Stimulated activated CD8-positive, alpha-beta memory T cell treated with anti-CD3 and anti-CD28 coated beads, Interleukin-15, amount 100 ng/mL, for 24 hours (primary cell): ENCODE measurements at places on chromosomes 11 and 22.

DNA sequence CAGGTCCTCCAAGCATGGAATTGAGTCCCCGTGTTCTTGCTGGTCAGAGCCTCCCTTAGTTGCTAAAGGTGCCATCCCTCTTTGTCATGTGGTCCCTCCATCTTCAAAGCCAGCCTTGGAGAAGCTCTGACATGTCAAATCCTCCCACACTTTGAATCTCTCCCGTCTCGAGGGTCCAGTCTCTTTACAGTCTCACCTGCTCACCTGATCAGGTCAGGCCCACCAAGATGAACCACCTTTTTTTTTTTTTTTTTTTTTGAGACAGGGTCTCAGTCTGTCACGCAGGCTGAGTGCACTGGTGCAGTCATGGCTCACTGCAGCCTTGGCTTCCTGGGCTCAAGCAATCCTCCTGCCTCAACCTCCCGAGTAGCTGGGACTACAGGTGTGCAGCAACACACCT is 100.3 kb upstream of the PRR5 start:
- DNase-seq, result no peak

- DNase-seq, result no peak
Observed at GRCh38 chr11:60077216-60077817, 11.1 kb upstream of the MS4A2 start.

DNA sequence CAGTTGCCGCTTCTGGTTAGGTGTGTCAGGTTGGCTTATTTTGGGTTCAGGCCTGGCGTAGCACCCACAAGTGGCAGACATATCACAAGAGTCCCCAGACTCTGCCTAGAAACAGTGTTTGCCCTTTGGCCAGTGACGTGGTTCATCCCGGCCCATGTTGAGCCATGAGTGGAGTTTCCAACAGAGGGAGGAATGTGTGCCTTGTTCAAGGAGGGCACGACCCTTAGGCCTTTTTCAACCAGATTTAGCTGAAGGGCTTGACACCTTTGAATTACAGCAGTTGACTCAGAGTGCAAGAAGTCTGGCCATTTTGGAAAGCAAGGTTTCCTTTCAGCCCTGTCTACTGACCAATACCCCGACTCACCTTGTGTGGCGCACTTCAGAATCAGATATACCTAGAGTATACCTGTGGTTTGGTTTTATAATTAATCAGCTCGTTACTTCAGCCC is 15.1 kb upstream of the AIFM3 start:
- no peak for DNase-seq

- DNase-seq, result no peak
Observed at GRCh38 chr22:37894939-37895670, 11.0 kb upstream of the MICALL1 start.

GRCh38 chr11:133942577-133942976 is 14.2 kb downstream of the IGSF9B start:
- DNase-seq, result no peak

DNA sequence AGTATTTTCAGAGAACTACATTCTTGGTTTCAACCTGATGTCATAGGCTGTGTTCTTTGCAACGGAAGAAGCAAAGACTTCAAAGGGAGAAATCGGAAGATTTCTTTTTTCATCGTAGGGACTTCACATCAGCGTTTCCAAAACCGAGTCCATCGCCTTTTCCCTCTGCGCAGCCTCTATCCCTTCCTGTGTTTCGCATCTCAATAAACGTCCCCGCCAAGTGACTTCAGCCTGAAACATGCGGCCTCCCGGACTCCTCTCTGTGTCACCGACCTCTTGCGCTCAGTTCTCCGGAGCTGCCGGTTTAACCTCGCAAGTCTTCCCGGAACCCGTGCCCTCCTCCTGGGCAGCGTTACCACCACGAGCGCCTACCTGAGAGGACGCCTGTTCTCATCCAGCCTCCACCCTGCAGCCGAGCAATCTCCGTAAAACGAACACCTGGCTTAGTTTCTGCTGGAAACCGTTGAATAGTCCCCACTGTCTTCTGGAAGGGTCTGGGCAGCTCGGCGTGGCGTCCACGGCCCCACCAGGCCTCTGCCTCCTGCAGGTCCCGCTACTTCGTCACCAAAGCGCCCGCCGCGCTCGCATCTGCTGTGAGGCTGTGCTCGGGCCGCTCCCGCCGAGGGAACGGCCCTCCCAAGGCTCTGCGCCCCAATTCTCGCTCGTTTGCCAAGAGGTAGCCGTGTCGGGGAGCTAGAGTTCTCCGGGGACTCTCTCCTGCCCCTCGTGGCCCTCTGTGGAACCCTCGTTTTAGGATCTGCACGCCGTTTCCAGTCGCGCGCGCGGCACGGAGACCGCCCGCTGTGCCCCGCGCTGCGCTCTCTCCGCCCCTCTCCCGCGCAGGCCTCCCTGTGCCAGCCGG is at the start of gene GLB1L3:
Gene GLB1L3 (plus strand): TSS at position 846 of the 862 bp plus-strand sequence. CDS start 362 bp downstream, outside the sequence.
- DNase-seq, result peak; percentile 41

GRCh38 chr11:64545619-64546018 is 45.4 kb upstream of the SLC22A12 start:
- no peak for DNase-seq

DNA sequence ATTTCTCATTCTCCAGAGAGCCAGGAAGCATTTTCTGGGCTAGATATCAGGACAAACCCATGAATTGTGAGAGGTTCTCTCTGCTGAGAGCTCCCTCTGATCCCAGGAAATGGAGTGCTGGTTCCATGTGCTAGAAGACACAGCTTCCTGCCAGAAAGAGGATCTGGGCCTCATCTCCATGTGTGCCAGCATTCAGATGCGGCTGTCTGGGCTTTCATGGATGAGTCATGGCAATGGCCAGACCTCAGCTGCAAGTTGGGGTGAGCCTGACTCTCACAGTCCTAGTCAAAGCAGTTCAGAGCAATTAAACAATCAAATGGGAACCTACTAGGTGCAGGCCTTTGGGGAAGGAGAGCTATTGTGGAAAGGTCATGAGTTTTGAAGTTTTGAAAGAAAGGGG is 82.3 kb upstream of the EED start:
- no peak for DNase-seq

GRCh38 chr22:36277482-36278291 is 24.8 kb downstream of the APOL1 start:
- DNase-seq, result peak; percentile 35

DNA sequence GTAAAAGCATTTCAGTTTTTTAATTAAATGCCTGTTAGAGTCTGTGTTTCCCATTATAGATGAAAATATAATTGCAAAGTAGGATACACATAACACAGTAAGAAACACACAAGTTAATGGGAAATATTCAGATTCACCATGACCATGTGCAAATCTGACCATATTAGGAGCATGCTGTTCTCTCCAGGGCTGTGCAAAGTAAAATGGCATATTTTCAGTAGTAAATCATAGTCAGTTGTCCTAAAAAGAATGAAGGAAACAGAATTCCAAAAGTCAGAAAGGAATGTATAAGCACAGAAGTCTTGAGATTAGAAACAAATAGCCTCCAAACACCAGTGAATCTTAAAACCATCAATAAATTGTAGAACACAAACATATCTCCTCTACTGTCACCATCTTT is 44.4 kb downstream of the CNTN5 start:
- no peak for DNase-seq

DNA sequence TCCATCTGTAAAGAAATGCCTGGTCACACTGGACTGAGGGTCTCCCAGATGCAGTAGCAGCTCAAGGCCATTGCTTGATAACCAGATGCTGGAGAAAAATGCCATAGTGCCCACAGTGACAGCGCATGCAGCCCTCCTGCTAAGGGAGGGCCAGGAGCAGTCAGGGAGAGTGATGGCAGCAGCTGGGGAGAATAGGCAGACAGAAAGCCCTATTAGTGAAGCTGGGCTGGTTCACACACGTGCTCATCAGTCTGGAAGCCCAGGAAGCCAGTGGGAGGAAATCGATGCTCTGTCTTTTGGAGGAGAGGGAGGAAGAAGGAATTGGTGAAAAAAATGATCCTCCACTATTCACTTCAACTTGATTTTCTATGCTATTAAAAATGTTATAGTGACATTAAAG is 82.9 kb downstream of the OSBP2 start:
- no peak for DNase-seq

- no peak for DNase-seq
Observed at GRCh38 chr11:45560155-45560912, 105.1 kb downstream of the CHST1 start.

DNA sequence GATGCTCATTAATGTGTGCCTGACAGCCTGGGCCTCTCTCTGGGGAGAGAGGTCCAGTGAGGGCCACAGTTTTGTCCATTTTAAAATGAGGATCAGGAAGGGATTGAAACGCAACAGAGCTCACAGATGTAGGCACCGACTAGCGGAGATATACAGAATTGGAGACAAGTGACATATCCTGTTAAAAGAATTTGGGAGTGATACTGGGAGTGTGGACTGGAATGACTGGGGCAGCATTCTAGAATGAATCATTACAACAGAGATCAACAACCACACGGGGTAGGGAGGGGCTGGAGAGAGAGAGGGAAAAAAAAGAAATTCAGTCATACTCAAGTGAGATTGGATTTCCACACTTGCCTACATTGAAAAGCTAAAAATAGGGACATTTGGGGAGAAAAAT is 2.5 kb upstream of the NCAM1 start:
- DNase-seq, result no peak

DNA sequence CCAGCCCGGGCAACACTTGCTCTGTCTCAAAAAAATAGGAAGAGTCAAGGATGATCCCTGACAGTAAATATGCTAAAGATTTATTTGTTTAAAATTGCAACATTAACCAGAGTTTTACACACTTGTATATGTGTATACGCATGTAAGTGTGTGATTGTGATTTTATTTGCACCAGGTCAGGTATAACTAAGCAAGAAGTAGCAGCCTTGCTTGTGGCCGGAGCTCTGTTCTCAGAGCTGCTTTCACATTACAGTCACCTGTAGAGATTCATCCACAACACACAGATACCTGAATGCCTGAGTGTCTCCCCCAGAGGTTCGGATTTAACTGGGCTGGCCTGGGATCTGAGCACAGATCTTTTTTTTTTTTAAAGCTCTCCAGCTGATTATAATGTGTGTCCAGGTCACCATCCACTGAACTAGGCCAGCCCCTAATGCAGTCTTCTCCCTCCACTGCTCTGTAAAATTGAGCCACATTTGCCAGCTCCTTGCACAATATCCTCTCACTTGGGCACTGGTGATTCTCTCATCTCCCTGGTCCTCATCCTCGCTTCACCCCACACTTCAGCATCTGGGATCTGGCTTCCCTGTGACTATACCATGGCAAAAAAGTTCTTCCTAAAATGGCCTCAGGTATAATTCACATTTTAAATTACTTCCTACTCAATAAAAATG is 48.3 kb downstream of the LIF start:
- no peak for DNase-seq
